Glomerular endothelial cell (primary cell): ENCODE measurements at places on chromosomes 2 and 18. TPM values are rescaled to one million over a fixed set of nuclear protein-coding genes. Genes with fewer than 3 reads are reported as not detected.

GRCh38 chr2:222431869-222432268 is 7.5 kb downstream of the SGPP2 start:
- DNase-seq: no peak

Gene UNC80
- total RNA-seq: 0.06 TPM in 1 of 2 replicates, not detected in the other

Gene CNOT11
- total RNA-seq: 39.7 and 40.5 TPM in 2 replicates

Gene TNFRSF11A
- 0.63 and 1.4 TPM in 2 replicates for total RNA-seq
